Left lung (tissue), 14 donors: ENCODE measurements at places on chromosomes 3 and 15. TPM values are rescaled to one million over a fixed set of nuclear protein-coding genes. Genes with fewer than 3 reads are reported as not detected.

GRCh38 chr15:81195339-81195864 is 1.3 kb upstream of the IL16 start:
- no peak for DNase-seq

DNA sequence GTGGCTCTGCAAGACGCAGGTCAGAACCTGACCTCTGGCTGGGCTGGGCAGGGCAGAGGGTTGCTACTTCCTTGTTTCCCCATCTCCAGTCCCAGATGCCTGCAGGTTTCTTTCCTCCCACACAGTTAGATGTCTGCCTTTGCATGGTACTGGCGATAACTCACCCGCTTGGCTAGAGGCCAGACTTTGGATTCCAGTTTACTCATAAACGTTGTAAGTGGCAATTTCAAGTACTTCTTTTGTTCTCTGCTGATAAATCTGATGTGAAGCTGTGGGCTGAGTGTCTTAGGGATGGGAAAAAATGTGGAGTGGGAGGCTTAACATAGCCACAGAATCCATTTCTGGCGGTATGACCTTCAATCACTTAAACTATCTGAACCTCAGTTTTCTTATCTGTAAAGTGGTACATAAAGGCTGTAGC is 194.2 kb downstream of the EBLN2 start:
- no peak for DNase-seq

GRCh38 chr3:186452517-186452916 is 90.5 kb upstream of the DGKG start:
- DNase-seq, result no peak

DNA sequence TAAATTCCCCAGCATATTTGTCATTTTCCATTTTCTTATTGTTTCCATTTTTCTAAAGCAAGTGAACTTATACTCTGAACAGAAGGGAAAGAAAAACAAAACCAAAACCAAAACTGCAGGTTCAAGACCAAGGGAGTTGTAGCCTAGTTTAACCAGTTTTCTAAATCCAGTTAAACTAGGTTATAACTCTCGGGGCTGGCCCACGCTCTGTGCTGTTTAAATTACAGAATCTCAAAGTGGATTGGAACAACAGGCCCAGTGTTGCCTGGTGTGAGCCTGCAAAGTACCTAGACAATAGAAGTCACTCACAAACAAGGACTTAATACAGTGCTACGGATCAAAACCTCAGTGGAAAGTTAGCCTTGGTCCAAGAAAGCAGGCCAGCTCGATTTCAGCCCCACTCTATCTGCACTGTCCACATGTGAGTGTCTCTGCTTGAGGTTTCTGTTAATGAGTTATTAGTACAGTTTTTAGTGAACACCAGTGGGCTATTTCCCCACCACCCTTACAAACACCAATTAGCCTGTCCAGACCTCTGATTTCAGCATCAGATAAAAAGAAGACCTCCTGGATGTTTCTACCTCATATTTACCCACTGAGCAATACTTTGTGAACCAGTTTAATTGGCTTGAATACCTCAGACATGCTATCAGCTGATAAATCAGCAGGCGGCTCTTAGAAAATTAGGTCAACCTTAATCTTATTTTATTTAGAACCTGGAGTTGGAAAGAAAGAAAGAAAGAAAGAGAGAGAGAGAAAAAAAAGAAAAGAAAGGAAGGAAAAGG is 93.8 kb upstream of the PDZRN3 start:
- DNase-seq, result no peak

TEX9 gene
- 16.9 TPM for polyA plus RNA-seq

SAXO2 gene
- 15.8 TPM for polyA plus RNA-seq
